ENCODE measurements at places on chromosomes 7 and 10. TPM values are rescaled to one million over a fixed set of nuclear protein-coding genes. Genes with fewer than 3 reads are reported as not detected.

DNA sequence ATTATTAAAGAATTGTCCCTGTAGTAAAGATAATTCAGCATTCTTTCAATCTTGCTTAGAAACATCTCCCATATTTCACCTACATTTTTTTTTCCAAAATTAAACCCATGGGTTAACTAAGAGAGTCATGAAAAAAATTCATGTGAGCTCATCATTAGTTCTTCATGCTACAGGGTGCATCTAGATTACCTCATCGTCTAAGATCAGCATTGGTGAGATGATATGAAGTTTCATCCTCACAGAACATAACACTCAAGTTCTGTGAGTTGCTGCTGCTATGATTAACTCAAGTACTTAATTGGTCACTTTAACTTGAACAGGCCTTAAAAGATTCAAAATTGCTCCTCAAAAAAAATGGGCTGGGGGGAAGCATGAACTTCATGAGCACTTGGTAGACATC is 50.0 kb downstream of the RAB11FIP2 start:
- no peak for DNase-seq

The ANXA8 gene
- total RNA-seq, result 137 TPM

- no peak for DNase-seq
Measured at GRCh38 chr10:82924711-82925110, 1049.7 kb downstream of the NRG3 start.

The TMEM176A gene
- total RNA-seq, result 30.7 TPM

GRCh38 chr10:44974082-44974627 is 4.5 kb downstream of the DEPP1 start:
- DNase-seq, result no peak

DNA sequence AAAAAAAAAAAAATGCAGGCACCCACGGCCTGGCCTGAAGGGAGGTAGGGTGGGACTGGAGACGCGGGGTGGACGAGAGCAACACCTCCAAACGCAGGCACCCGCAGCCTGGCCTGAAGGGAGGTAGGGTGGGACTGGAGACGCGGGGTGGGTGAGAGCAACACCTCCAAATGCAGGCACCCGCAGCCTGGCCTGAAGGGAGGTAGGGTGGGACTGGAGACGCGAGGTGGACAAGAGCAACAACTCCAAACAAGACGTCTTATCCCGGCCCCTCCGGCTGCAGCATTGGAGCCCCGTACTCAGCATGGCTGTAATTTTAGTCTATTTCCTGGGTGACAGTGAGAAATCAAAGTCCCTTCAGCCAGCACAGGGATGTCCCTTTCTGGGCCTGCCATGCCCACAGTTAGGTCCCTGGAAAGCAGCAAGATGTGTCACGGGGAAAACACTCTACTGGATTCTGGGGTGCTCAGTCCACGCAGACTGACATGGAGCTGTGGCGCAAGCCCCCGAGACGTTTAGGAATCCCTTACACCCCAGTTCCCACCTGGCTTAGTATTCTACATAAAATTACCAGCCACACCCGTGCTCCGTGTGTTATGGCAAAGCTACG is 119.9 kb downstream of the WDR37 start:
- no peak for DNase-seq

The CPVL gene
- 15.6 TPM for total RNA-seq

The OR13A1 gene
- total RNA-seq, result 1.4 TPM

The SRRM3 gene
- 2.3 TPM for total RNA-seq

DNA sequence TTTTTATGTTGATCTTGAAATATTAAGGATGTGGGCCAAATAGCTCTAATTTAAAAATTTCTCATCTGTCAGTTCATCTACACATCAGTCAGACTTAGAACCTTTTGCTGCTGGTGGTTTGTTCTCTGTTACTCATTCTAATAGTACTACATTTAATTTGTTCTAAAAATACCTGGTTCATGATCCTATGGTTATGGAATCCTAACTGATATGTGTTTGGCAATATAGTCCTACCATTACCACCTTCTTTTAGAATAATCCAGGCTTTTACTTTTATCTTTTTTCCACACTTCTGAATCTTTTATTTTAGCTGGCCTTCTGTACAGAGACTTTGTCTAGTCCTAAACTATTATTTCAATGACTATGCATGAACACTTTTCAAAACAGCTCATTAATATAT is 116.9 kb downstream of the SVOPL start:
- no peak for DNase-seq

- no peak for DNase-seq
Measured at GRCh38 chr10:126661841-126662515, 8.5 kb downstream of the C10orf90 start.

DNA sequence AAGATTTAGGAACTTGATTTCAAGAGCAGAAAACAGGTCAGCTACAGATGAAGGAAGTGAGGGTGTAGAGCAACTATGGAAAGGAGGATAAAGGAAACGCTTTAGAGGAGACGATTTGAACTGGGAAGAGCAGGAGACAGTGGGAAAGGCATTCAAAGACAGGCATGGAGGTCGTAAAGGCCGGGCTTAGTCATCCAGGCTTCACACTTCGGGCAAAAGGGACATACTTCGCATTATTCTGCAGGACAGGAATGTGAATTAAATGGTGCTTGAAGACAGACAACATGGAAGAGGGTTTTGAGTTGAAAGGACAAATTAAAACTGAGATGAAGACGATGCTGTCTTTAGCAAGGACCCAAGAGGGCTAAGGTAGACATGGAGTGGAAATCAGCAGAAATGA is 8.1 kb downstream of the FAM171A1 start:
- DNase-seq, result no peak

The ZC3HAV1 gene
- 30.0 TPM for total RNA-seq

GRCh38 chr10:130243015-130243414 is 106.8 kb downstream of the GLRX3 start:
- DNase-seq, result peak; percentile 4

The SPDYE11 gene
- total RNA-seq, result not detected

DNA sequence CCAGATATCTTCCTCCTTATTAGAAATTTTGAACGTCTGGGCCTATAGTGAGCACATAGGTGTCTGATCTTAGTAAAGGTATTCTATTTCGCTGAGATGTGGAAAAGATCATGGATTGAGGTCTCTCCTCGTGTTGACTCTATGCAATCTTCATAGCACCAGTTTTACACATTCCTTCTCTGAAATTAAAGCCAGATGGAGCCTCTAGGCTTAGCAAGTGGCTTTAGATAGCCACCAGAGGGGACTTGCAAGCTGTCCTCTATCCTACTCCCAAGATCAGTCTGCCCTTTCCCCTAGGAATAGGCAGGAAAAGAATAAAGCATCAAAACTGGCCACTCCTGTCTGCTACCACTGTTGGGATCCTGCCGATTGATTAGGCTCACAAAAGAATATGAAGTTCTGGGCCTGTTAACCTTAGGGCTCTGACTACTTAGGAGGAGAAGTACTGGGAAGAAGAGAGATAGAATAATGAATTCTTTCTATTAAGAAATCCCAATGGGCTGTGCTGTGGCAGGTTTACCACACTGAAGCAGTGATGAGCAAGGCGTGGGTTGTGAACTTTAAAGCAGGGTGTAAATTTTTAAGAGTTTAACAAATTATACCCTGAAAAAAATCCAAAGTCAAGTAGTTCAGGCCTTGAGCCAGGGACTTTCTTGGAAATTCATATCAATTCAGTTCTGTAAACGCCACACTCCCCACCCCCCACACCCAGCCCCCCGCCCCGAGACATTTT is 2.2 kb upstream of the STRIP2 start:
- DNase-seq, result no peak

The GPER1 gene
- total RNA-seq, result 3.4 TPM

DNA sequence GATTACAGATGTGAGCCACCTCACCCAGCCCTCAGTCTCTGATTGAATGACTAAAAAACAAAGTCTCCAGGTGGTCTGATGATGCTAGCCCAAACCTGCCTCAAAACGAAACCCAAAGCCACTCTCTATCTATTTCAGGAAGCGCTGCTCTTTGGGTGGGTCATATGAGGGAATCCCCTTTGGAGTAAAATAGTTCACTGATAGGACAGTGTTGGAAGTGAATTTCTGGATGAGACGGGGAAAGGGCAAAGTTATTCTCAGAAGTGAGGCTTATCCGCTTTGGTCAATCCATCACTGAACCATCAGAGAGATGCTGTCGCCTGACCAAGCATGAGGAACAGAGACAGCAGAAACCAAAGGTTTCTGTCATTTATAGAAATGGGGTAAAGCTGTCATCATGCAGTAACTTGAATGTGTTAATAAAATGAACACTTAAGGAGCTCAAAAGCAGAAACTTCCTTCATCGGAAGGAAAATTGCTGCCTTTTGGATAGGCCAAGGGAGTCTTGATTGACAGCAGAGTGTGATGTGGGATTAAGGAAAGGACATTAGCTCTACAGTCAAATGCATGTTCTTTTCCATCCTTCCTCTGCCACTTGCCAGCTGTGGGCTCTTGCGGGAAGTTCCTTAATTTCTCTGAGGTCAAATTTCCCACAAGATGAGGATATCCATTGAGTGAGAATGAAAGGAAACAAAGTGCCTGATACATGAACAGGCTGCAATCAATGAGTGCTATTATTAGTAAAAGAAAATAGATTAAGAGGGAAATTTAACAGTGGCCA is 64.9 kb upstream of the C1QL3 start:
- DNase-seq, result no peak

The CUZD1 gene
- total RNA-seq, result 0.94 TPM

DNA sequence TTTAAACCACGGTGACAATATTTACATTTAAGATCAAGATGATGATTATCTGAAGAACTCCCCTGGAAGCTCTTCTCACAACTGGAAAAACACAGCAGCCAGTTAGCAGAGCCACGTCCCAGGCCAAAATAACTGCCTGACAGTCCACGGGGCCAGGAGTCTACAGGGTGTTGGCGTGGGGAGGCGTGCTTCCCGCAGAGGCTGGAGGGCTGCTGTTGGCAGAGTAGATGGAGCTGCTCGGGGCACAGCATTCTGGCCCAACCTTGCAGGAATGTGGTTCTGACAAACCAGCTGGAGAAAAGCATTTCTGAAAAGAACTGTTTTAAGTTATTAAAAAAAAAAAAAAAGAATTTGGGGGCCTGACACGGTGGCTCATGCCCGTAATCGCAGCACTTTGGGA is 177.9 kb downstream of the EBF3 start:
- no peak for DNase-seq

All from ureter (tissue), 1 donor.